ENCODE measurements at places on chromosomes 4 and X.
A peak's percentile ranks its signal among the peaks of the same experiment; 100 is the strongest.

DNA sequence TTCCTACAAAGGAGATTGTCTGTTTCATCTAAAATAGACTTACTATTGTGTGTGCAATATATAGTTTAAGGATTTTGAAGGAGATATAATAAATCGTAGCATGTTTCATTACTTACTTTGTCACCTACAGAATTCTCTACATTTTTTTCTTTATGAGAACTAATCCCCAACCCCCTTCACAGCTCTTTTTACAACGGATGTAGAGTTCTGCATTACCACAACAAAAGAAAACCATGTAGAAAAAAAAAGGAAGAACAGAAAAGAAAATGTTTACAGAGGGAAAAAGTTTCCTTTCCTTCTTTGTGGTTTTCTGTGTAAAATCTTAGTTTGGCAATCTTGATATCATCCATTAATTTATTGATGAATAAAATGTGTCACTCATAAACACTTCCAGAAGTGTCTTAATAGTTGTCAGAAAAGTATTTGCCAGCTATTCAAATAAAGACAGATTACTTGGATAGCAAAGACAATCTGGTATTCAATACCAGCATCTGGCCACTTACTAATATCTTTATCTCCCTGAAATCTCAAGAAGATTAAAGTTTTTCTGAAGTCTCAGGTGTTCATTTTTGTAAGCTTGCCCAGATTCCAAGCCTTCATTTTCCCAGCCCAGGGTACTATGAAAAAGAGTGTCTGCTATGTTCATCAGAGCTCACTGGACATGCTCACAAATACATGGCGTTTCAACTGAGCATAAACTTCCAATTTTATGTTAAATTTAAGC, 806.8 kb downstream of the PCDH19 start:
- no peak for DNase-seq

GRCh38 chr4:15938182-15938581, 358 bp downstream of the FGFBP1 start:
- DNase-seq = no peak

GRCh38 chr4:183146478-183146877, 47.4 kb downstream of the WWC2 start:
- DNase-seq = no peak

DNA sequence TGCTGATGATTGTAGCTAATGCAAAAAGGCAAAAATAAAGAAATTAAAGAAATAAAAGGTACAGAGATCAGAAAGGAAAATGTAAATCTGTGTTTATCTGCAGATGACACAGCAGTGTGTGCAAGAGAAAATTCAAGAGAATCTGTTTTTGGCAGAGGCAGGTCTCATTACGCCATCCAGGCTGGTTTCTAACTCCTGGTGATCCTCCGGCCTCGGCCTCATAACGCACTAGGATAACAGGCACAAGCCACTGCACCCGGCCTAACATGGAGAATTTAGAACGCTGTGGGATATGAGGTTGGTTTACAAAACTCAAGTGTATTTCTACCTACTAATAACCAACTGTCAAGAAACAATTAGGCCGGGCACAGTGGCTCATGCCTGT, 29.4 kb downstream of the CTBP1 start:
- no peak for DNase-seq

DNA sequence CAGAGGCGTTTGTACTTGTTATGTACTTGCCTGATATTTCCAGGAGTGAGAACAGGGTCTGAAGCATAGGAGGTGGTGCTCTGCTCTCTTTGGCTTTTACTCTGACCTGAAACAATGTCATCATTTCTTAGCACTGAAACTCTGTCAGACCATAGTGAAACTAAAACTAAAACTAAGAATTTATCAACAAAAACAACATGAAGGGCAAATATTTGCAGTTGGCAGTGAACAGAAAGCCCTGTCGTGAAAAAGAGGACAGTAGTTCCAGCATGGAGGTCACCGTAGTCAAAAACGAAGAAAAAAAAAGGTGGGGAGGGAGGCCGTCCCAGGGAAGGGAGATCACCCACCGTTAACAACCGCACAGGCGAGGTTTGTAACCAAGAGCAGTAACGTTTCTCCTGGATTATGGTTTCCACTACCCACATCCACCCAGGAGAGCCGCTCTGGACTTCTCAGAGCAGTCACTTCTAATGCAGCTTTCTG, 97.5 kb downstream of the ANK2 start:
- DNase-seq = no peak

- peak; percentile 89 for DNase-seq
Measured at GRCh38 chrX:131704136-131704695, 160.3 kb downstream of the OR13H1 start.

Data from NCI-H1417 treated with DMSO at 0.1 percent for 48 hours (cell line).